Panc1 (cell line): ENCODE measurements at places on chromosomes 13 and 19. TPM values are rescaled to one million over a fixed set of nuclear protein-coding genes. Genes with fewer than 3 reads are reported as not detected.

The CYP2A7 gene
- total RNA-seq: not detected

DNA sequence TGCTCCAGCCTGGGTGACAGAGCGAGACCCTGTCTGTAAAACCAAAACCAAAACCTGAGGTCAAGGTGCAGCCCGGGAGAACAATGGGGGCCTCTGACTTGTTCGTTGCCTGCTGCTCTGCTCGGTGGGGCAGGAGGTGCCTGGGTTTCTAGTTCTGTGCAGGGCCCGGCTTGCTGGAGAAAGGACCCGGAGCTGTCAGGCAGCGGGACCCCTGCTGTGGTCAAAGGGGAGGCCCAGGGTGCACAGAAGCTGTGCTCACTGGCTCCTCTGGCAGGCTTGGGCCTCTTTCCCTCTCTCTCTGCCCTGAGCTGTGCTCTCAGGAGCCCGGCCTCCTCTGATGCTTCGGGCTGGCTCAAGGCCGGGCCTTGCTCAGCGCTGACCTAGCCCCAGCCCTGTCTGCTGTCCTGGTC lies 3.5 kb downstream of the LRP3 start:
- no peak for DNase-seq
- no peak overlapping the region for H3K4me3 ChIP-seq
- H3K27me3 ChIP-seq: no peaks in the 10 kb centered on the region
- no peak overlapping the region for H3K27ac ChIP-seq

The KL gene
- total RNA-seq: 0.28 TPM

DNA sequence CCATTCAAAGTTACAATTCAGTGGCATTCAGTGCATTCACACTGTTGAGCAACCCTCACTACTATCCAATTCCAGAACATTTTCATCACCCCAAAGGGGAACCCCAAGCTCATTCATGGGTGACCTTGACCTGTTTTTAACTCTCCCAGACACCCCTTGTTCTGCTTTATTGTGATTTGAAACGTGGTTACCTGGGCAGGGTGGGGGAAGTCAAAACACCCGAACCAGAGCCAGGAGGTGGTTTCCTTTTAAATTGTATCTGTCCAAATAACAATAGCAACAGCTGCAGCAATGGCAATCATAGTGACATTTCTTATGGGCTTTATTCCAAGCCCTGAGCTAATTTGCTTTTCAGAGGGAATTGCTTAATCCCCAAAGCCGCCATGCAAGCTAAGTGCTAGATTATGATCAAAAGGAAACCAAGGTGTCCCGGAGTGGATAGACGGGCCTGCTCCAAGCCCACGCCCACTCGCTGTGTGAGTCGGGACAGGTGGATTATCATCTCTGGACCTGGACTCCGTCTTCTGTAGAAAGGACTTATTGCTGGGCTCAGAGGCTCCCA lies 6.1 kb downstream of the PTGIR start:
- H3K27me3 ChIP-seq: no peaks in the 10 kb centered on the region
- DNase-seq: no peak

GRCh38 chr13:80604098-80604497 lies 263.2 kb upstream of the SPRY2 start:
- H3K36me3 ChIP-seq: no peaks in the 10 kb centered on the region
- H3K27me3 ChIP-seq: no peaks in the 10 kb centered on the region
- H3K4me1 ChIP-seq: no peaks in the 10 kb centered on the region
- no peak for DNase-seq

- no peaks in the 10 kb centered on the region for H3K27me3 ChIP-seq
- H3K36me3 ChIP-seq: no peaks in the 10 kb centered on the region; the same call in 1 of the 2 replicates
- no peak overlapping the region for H3K4me3 ChIP-seq
- H3K27ac ChIP-seq: no peak overlapping the region
- no peak for DNase-seq
Measured at GRCh38 chr19:47096721-47097120, 16.9 kb downstream of the ZC3H4 start.

DNA sequence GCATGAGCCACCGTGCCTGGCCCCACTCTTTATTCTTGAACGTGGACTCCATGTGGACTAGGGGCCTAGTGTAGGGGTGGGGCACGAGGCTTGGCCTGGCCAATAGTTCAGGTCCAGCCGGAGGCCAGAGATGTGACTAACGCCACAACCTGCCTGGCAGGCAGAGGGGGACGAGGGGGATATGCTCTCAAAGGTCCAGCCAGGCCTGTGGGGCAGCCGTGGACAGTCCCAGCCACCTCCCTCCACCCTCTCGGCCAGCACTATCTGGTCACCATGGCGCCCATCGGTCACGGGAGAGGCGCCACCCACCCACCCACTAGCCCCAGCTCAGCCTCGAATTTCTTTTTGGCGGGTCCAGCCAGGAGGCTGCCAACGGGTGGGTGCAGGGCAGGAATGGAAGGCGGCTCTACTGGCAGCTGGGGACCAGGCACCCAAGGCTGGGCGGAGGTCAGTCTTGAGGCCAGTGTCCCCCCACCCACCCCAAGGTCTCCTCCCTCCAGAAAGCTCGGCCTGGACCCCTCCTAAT lies 2.2 kb upstream of the CERS1 start:
- H3K27me3 ChIP-seq: no peaks in the 10 kb centered on the region
- no peak overlapping the region for H3K27ac ChIP-seq
- no peak for DNase-seq

DNA sequence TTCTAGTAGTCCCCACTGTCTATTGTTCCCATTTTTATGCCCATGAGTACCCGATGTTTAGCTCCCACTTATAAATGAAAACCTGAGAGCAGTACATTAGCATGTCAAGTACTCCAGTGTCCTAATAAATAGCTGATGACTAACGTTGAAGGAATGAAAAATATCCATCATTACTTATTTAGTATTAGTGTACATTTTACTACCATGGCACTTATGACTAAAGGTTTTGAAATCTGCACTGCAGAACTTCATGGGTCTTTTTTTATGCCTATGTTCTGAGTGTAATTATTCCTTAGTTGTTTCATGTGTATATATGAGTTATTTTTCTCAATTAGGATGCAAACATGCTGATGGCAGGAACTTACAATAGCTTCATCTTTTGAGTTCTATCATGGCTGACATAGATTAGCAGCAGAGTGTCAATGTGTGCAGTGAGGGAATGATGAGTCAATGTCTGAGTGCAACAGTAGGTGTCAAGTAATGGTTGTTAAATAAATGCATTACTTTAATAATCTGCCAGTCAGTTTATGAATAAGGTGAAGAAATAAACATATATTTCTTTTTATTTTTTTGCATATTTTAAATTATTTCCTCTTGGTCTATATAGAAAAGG lies 188.4 kb downstream of the ITGBL1 start:
- H3K36me3 ChIP-seq: no peaks in the 10 kb centered on the region
- no peak for DNase-seq
- H3K4me1 ChIP-seq: no peaks in the 10 kb centered on the region
- H3K27ac ChIP-seq: no peak overlapping the region
- no peaks in the 10 kb centered on the region for H3K27me3 ChIP-seq

The ERICH6B gene
- total RNA-seq: not detected

GRCh38 chr19:46131485-46132143 lies 7.1 kb upstream of the IGFL3 start:
- DNase-seq: no peak
- H3K36me3 ChIP-seq: no peaks in the 10 kb centered on the region
- H3K27ac ChIP-seq: no peak overlapping the region

The PEAK3 gene
- not detected for total RNA-seq

The ZNF541 gene
- total RNA-seq: 0.15 TPM

- H3K4me3 ChIP-seq: no peak overlapping the region
- H3K27me3 ChIP-seq: no peaks in the 10 kb centered on the region
- no peaks in the 10 kb centered on the region for H3K4me1 ChIP-seq
- no peak for DNase-seq
Measured at GRCh38 chr13:106183410-106184065, 351.9 kb downstream of the EFNB2 start.

The ZNF699 gene
- 7.3 TPM for total RNA-seq

DNA sequence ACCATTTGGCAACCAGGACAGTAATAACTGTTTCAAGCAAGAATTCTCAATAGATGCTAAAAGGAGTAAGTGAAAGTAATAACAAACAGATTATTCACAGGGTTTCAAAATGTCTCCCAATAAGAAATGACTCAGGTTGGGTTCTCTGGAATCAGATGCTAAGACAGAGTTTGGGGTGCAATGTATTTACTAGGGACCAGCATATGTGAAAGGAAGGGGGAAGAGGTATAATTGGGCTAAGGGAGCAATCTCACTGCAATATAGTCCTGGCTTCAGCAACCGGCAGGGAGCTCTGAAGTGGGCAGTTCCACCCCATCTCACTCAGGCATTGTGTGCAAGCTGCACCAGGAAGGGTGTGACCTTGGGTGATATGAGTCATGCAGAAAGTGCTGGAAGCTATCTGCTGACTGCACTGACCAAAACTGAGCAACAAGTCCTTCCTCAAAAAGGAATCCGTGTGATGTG lies 23.4 kb downstream of the ZDHHC20 start:
- no peak for DNase-seq
- no peak overlapping the region for H3K27ac ChIP-seq
- H3K4me1 ChIP-seq: no peaks in the 10 kb centered on the region; the same call in 1 of the 2 replicates
- no peaks in the 10 kb centered on the region for H3K36me3 ChIP-seq

GRCh38 chr19:4064496-4065260 lies 2.0 kb downstream of the ZBTB7A start:
- no peak for DNase-seq
- H3K27me3 ChIP-seq: no peaks in the 10 kb centered on the region

- peaks cover 15% of the 10 kb centered on the region for H3K4me1 ChIP-seq
- no peak for DNase-seq
- H3K36me3 ChIP-seq: no peaks in the 10 kb centered on the region
- no peak overlapping the region for H3K4me3 ChIP-seq
- H3K27me3 ChIP-seq: no peaks in the 10 kb centered on the region
Measured at GRCh38 chr19:10968527-10969135, 7.8 kb downstream of the SMARCA4 start.

- H3K36me3 ChIP-seq: no peaks in the 10 kb centered on the region
- H3K27me3 ChIP-seq: no peaks in the 10 kb centered on the region
- H3K4me3 ChIP-seq: no peak overlapping the region
- no peak overlapping the region for H3K27ac ChIP-seq
- no peaks in the 10 kb centered on the region for H3K4me1 ChIP-seq
- DNase-seq: no peak
Measured at GRCh38 chr13:105513448-105513847, 1022.0 kb downstream of the EFNB2 start.

The MICOS13 gene
- 93.5 TPM for total RNA-seq

The WASF3 gene
- total RNA-seq: 20.2 TPM

- no peak overlapping the region for H3K27ac ChIP-seq
- peaks cover 29% of the 10 kb centered on the region for H3K27me3 ChIP-seq
- H3K4me1 ChIP-seq: no peaks in the 10 kb centered on the region
- DNase-seq: no peak
Measured at GRCh38 chr19:54302257-54302656, 10.7 kb downstream of the LILRA5 start.

The ZNF223 gene
- total RNA-seq: 2.2 TPM

- no peak overlapping the region for H3K4me3 ChIP-seq
- no peaks in the 10 kb centered on the region for H3K4me1 ChIP-seq
- DNase-seq: no peak
- H3K27me3 ChIP-seq: no peaks in the 10 kb centered on the region
Measured at GRCh38 chr19:10800488-10800887, 35.5 kb downstream of the TMED1 start.

DNA sequence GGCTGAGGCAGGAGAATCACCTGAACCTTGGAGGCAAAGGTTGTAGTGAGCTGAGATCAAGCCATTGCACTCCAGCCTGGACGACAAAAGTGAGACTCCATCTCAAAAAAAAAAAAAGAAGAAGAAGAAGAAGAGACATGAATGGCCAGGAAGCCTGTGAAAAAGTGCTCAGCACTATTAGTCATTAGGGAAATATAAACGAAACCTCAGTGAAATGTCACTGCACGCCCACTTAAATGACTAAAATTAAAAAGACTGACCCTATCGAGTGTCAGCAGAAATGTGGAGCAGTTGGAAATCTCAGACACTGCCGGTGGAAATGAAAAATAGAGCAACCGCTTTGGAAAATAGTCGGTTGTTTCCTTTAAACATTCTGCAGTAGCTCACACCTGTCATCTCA lies 5.5 kb upstream of the TYROBP start:
- no peaks in the 10 kb centered on the region for H3K36me3 ChIP-seq
- no peak for DNase-seq
- no peaks in the 10 kb centered on the region for H3K27me3 ChIP-seq
- no peak overlapping the region for H3K27ac ChIP-seq
- no peak overlapping the region for H3K4me3 ChIP-seq

DNA sequence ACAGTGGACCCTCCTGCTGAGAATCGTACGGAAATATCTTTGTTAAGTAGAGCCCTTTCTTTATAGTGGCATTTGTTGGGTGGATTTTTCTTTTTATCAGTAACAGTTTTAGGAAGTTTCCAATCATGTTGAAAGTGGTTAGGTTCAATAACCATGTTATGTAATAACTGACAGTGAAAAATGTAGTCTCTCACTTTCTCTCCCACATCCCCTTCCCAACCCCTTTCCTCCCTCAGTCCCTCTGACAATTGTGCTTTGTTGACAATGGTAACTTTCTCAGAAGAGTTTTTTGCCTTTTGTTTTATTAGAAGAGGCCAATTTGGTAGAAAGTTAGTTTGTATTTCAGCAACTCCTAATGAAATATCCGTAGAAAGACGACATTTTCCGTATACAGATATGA lies 77.8 kb upstream of the SLAIN1 start:
- H3K4me1 ChIP-seq: no peaks in the 10 kb centered on the region
- H3K27me3 ChIP-seq: no peaks in the 10 kb centered on the region
- no peak overlapping the region for H3K4me3 ChIP-seq
- no peak overlapping the region for H3K27ac ChIP-seq

GRCh38 chr13:52812941-52813340 lies 35.5 kb downstream of the PCDH8 start:
- H3K36me3 ChIP-seq: no peaks in the 10 kb centered on the region
- no peak overlapping the region for H3K4me3 ChIP-seq
- H3K27ac ChIP-seq: no peak overlapping the region
- no peaks in the 10 kb centered on the region for H3K4me1 ChIP-seq
- H3K27me3 ChIP-seq: no peaks in the 10 kb centered on the region
- no peak for DNase-seq

DNA sequence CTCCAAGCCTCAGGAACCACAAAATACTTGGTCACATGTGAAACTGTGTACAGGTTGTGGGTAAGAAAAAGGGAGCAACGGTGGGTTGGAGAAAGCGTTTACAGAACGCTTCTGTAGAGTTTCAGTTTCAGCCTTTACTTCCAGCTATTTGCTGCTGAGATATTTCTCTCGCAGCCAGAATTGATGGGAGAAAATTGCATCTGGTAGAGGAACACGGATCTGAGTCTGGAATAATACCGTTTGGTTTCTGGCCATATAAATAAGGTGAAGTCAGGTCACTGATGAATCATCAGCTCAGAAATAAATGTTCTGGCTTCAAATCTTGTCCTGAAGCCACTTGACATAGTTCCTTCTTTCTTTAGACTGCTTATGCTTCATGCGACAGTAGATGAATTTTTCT lies 20.3 kb upstream of the RFC3 start:
- no peak for DNase-seq
- no peaks in the 10 kb centered on the region for H3K27me3 ChIP-seq
- H3K36me3 ChIP-seq: no peaks in the 10 kb centered on the region
- no peak overlapping the region for H3K27ac ChIP-seq
- no peaks in the 10 kb centered on the region; the same call in 1 of the 2 replicates for H3K4me1 ChIP-seq

The CYP2S1 gene
- total RNA-seq: 8.5 TPM
